ENCODE measurements at places on chromosomes 13 and 19. TPM values are rescaled to one million over a fixed set of nuclear protein-coding genes. Genes with fewer than 3 reads are reported as not detected.

TNFRSF19 gene
- total RNA-seq: 34.6 TPM

FUT1 gene
- 2.2 TPM for total RNA-seq

SBNO2 gene
- total RNA-seq: 18.0 TPM

DAND5 gene
- 9.2 TPM for total RNA-seq

KCTD15 gene
- total RNA-seq: 14.5 TPM

ZNF211 gene
- total RNA-seq: 13.6 TPM

TMEM150B gene
- total RNA-seq: 2.0 TPM

CGB2 gene
- total RNA-seq: not detected
